NCI-H524 treated with DMSO at 0.1 percent for 48 hours (cell line): ENCODE measurements at places on chromosomes 2 and 18.

GRCh38 chr18:22694954-22695353 is 238.2 kb upstream of the RBBP8 start:
- no peak for DNase-seq

- no peak for DNase-seq
These were observed 17.0 kb downstream of the CHMP1B start for GRCh38 chr18:11868230-11868629.

GRCh38 chr18:25786758-25787157 is 303.7 kb downstream of the SS18 start:
- no peak for DNase-seq

- no peak for DNase-seq
These were observed 105.9 kb upstream of the TGFA start for GRCh38 chr2:70659551-70659950.

- DNase-seq, result no peak
These were observed 256.5 kb upstream of the SALL3 start for GRCh38 chr18:78722929-78723710.
